Left renal cortex interstitium (tissue), 4 donors: ENCODE measurements at places on chromosomes 1 and 21. TPM values are rescaled to one million over a fixed set of nuclear protein-coding genes. Genes with fewer than 3 reads are reported as not detected.

The MTARC1 gene
- polyA plus RNA-seq = 19.4 TPM

The ADGRB2 gene
- polyA plus RNA-seq = 17.1 TPM

The ELAVL4 gene
- polyA plus RNA-seq = 6.5 TPM

The CCT3 gene
- 328 TPM for polyA plus RNA-seq

The ST6GALNAC5 gene
- 3.1 TPM for polyA plus RNA-seq

The ETV3L gene
- polyA plus RNA-seq = not detected

The TNFRSF8 gene
- polyA plus RNA-seq = 0.72 TPM

The ELAPOR1 gene
- polyA plus RNA-seq = 1.2 TPM

The ASTN1 gene
- polyA plus RNA-seq = 1.6 TPM

The MPZ gene
- polyA plus RNA-seq = 5.7 TPM

The GUCA2B gene
- polyA plus RNA-seq = not detected

The MCOLN2 gene
- polyA plus RNA-seq = 0.69 TPM

The UCK2 gene
- 21.1 TPM for polyA plus RNA-seq
